Activated gamma-delta T cell (primary cell): ENCODE measurements at places on chromosomes 2 and 18.

- DNase-seq, result no peak
Observed at GRCh38 chr18:55229682-55230081, 270.4 kb upstream of the CCDC68 start.

GRCh38 chr2:124254621-124255020 is 229.5 kb downstream of the CNTNAP5 start:
- no peak for DNase-seq

- DNase-seq, result no peak
Observed at GRCh38 chr2:189824694-189825396, 40.6 kb downstream of the PMS1 start.

GRCh38 chr2:20450201-20450999 is 3.5 kb downstream of the RHOB start:
- no peak for DNase-seq

- no peak for DNase-seq
Observed at GRCh38 chr2:235005603-235006259, 53.9 kb downstream of the SH3BP4 start.

DNA sequence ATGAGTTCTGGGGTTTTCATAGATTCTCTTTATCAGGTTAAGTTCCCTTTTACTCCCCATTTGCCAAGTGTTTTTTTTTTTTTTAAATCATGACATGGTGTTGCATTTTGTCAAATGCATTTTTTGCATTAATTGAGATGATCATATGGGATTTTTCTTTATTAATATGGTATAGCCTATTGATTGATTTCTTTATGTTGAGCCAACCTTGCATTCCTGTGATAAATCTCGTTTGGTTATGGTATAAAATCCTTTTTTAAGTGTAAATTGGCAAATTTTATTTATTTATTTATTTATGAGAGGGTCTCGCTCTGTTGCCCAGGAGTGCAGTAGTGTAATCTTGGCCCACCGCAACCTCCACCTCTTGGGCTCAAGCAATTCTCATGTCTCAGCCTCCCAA is 81.5 kb upstream of the ACVR1 start:
- DNase-seq, result no peak

DNA sequence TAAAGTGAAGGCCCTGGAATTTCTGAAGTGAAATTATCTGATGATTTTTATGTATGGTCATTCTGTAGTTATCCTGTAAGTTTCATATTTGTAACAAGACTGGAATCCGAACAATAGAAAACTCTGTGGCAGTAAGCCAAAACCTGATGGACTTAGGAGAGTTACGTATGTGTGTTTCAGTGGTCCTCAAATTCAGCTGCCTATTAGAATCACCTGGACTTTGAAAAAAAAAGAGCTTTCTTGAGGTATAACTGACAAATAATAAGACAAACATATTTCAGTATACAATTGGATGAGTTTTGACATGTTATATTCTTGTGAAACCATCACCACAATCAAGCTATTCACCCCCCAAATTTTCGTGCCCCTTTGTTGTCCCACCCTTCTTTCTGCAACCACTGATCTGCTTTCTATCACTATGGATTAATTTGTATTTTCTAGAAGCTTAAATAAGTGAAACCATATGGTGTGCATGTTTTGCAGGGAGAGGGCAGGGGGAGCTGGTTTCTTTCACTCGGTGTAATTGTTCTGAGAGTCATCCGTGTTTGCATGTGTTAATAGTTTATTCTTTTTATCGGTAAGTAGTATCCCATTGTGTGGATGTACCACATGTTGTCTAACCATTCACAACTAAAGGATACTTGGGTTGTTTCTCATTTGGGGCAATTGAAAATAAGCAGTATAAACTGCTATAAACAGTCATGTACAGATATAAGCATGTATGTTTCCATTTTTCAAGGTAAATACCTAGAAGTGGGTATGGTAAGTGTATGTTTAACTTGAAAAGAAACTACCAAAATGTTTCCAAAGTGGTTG is 50.2 kb upstream of the EML4 start:
- no peak for DNase-seq

DNA sequence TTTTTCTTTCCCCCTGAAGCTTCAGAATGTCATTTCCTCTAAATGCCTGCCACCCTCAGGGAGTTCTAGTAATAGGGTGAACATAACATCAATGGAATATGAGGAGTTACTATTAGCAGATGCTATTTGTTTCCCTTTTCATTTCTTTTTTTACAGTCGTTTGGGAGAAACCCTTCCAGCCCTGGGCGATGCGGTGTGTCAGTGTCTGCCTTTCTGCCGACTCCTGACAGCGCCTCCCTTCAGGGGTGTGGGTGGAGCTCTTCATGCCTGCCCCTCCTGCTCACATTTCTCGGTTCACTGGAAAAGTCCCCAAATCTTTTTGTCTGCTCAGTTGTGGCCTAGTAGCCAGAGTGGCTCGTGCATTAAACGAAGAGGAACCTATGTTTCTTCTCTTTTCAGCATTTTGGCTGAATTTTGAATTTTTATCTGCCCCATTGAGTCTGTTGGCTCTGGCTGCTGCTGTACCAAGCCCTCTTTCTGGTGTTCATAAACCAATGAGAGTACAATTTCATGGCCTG is 72.3 kb downstream of the FMNL2 start:
- DNase-seq, result no peak
